ENCODE measurements at places on chromosomes 11 and 22.

DNA sequence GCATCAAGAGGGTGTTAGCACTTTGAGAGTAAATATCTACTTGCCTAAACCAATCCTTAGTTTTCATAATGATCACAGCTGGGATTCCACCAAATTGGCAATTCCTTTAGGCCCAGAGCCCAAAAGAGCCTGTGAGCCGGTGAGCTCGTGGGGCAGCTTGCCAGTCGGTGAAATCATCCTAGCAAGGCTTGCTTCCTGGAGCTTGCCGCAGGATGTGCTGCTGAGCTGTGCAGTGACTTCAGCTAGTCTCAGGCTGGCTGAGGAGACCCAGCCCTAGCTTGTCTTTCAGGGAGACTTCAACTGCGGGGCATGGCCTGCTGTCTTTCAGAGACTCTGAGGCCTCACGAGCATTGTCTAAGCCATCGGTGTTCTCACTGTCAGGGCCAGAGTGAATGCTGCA lies 73.6 kb upstream of the SUSD2 start:
- DNase-seq, result no peak

GRCh38 chr11:94586978-94587377 lies 19.8 kb downstream of the PIWIL4 start:
- no peak for DNase-seq

DNA sequence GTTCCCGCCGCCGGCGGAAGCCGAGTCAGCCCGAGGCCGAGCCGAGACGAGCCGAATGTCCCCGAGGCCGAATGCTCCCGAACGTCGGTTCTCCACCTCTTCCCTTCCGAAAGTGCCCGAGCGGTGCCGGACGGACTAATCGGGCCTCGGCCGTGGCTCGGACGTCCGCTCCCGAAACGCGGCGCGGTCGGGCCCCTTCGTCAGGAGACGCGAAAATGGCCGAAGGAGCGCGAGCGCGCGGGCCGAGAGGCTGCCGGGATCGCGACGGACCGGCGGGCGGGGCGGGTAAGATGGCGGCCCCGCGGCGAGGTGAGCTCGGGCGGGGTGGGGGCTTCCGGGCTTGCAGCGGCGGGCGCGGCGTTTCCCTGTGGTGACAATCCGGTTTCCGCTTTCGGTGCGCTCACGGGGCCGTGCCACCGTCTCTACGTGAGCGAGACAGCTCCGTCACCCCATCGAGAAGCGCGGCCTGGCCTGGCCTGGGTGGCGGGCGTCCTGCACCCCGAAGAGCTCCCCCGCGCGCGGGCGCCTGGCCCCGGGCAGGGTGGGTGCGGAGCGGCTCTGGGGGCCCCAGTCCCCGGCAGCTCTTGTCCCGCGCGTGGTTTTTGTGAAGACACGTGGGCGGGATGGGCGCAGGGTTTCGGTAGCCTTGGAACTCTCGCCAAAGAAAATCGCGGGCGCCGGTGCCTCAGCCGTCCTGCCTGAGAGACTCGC lies at the start of gene TMEM80:
Gene TMEM80, plus strand, starts transcription at position 279 of the 711 bp plus-strand sequence. Its CDS starts 12 bp downstream, at position 291.
- DNase-seq, result peak; percentile 93

DNA sequence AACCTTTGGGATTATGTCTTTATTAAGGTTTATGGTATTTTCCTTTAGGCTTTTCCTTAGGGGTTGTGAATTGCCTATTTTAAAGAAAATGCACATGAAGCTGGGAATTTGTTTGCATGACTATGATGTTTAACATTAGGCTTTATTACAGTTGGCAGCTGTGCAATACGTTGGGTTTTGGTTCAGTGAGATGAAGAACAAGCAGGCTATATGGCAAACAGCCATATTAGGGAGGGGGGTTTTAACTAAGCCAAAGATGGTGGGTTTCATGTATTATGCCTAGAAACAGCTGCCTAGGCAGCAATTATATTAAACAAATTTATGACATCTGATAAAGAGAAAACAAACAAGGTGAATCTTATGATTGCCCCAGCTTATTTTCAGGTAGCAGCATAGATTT lies 880.8 kb downstream of the FAM181B start:
- DNase-seq, result no peak

DNA sequence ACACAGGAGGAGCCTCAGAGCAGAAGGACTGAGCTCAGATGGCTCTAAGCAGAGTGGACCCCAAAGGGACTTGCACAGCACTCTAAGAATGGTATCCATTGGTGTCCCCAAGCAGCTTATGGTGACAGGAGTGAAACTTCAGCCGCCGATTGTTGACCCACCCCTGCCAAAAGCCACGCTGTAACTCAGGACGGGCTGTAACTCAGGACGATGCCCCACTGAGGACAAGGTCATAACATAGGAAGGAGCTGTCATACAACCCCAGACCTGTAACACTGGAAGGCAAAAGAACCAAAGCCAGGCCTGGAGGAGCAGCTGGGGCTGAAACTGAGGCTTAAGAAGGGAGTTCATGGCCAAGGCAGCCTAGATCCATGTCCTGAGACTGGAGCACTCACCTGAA lies 14.2 kb downstream of the CD59 start:
- no peak for DNase-seq

DNA sequence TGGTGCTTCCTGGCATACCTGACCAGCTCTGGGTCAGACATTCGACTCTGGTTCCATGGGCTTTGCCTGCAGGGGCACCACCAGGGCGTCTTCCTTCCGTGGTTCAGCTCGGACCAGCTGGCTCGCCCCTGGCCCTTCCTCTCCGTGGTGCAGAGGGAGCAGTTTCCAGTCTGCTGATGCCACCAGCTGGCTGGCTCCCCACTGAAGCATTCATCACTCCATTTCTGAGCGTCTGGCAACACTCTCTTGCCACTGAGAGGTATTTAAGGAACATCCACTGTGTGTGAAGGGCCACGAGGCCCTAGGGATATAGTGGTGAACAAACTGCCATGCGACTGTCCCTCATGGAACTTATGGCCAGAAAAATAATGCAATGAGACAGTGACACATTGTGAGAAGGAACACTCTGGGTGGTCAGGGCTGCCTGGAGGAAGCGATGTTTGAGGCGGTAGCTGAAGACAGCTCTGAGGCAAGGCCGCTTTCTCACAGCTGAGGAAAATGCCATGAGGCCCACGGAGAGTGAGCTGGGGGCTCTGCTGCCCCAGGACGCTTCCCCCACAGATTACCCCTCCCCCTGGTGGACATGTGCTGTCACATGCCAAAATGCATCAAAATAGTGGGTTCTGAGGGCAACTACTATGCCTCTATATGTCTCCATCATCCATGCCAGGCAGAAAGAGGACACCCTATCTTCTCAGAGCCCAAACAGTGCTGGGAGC lies 44.9 kb upstream of the ARFGAP3 start:
- DNase-seq, result no peak

DNA sequence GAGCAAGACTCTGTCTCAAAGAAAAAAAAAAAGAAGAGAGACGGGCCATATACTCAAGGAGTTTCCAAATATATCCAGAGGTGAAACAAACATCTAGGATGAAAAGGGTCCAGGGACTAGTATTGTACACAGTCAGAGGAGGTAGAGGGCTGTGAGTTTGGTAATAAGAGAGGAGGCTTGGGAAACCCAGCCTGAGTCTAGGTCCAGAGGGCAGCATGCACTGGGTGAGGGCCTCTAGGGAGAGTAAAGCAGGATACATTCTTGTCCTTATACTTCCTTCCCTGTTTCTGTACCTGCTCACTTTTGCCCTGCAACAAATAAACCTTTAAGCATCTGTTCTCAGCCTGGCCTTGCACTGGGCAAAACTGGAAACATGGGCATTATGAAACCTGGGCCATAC lies 31.5 kb downstream of the STIM1 start:
- DNase-seq, result no peak

DNA sequence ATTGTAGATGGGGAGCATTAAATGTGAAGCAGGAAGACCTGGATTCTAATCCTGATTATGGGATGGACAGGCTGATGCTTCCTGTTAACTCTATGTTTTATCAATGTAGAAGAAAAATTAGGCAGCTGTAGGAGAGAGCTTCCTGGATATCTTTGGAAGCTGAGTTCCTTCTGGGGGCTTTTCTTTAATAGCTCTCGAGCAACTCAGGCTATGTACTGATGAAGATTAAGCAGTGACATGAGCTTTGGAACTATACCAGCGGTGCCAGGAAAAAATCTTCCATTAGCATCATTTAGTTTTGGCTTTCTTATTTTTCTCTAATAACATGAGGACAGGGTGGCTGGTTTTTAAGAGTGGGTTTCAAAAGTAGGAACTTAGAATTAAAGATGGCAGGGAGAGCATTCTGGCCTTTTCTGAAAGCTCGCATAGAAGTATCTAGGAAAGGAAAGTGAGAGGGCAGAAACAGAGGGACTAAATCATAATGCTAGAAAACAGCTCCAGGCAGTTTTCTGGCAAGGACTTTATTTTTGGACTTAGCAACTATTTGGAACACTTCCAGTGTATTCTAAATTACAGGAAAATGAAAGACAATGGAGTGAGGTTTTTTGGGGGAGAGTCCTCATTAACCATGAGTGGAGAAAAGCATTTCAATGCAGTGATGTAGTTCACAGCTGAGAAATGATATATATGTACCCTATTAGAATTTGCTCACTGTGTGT lies 69.2 kb upstream of the RRM1 start:
- DNase-seq, result no peak

GRCh38 chr11:46738887-46739286 lies 19.9 kb downstream of the F2 start:
- no peak for DNase-seq

DNA sequence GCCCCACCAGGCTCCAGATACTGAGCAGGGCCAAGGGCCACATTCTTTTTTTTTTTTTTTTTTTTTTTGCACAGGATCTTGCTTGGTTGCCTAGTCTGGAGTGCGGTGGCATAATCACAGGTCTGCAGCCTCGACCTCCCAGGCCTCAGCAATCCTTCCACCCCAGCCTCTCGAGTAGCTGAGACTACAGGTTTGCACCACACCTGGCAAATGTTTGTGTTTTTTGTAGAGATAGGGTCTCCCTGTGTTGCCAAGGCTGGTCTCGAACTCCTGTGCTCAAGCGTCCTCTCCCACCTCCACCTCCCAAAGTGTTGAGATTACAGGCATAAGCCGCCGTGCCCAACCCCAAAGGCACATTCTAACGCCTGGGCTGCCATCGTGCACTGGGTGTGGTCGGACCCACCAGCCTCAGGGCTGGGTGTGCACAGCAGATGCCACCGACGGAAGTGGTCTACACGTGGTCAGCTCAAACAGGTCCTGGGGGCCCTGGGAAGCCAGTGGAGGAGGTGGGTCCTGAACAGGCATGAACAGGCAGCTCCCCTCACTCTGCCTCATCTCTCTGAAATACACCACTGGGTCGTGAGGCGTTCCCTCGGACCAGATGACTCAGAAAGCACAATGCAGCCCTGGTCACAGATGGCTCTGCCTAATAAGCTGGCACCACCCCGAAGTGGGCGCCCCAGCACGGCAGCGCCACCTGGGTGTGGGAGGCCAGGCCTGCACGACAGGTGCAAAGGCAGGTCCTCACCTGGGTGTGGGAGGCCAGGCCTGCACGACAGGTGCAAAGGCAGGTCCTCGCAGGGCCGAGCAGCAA lies 5.1 kb upstream of the B4GALNT4 start:
- DNase-seq, result peak; percentile 31

- no peak for DNase-seq
These were observed 303.5 kb upstream of the ANO3 start for GRCh38 chr11:26028393-26028911.

- no peak for DNase-seq
These were observed 26.4 kb downstream of the CYB5R2 start for GRCh38 chr11:7646866-7647265.

- no peak for DNase-seq
These were observed 115.3 kb upstream of the TBCEL start for GRCh38 chr11:120908461-120909181.

DNA sequence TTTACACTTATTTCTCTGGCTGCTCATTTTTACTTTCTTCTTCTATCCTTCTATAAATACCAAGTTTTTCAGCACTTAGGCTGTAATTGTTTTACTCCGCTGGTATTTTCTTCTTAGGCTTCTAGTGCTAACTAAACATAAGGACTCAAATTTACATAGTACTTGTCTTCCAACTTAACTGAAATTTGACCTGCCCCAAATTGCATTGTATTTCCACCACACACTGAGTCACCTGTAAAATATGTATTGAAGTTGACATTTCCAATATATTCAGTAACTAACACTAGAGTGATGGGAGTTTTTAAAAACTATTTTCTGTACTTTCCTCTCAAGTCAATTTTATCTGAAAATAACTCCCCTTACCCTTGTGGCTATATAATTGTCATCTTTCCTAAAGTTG lies 1794.1 kb upstream of the RAG2 start:
- no peak for DNase-seq

DNA sequence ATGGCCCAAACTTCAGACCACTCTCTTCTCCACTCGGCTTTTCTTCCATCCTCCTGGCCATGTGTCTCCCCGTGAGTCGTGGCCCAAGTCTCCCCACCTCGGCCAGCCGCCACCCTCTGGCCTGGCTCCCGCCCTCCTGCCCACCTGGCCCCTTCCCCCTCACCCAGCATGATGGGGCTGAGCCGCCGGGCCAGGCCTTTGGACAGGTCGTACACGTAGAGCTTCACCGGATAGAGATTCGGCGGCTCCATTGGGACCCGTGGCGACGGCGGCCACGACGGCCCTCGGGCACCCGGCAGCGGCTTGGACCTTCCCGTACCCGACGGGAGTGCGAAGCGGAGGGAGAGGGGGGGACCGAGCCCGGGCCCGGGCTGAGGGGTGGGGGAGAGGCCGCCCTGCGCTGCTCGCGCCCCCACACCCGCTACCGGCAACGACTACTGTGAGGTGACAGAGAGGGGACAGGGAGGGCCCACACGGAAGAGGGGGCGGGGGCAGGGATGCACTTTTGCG lies at the start of gene DESI1:
Gene DESI1, minus strand, starts transcription at position 455 of the 510 bp plus-strand sequence. Its CDS starts 204 bp downstream, at position 251.
- no peak for DNase-seq

GRCh38 chr11:3835751-3836150 lies 5.0 kb downstream of the RHOG start:
- no peak for DNase-seq

GRCh38 chr11:87035976-87036583 lies 1.7 kb upstream of the TMEM135 start:
- no peak for DNase-seq

DNA sequence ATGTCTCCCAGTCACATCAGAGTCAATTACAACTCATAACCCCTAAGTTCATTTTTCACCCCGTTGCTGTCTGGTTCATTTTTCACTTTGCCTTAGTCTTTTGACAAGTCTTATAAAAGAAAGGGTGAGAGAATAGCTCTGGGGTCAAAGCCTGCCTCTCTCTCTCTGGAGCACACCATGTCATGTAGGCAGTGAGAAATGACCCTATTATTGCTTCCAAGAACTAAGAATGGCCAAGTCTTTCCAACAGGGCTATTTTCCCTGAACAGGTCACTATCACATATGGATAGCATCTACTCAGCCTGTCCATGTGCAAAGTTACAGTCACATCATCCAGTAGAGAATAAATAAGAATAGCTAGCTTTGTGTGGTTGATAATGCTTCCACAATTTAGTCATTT lies 655.5 kb upstream of the LRRC4C start:
- DNase-seq, result no peak

- no peak for DNase-seq
These were observed 123.9 kb downstream of the MRTFA start for GRCh38 chr22:40512426-40513136.
